NCI-H1694 treated with DMSO at 0.1 percent for 48 hours (cell line): ENCODE measurements at places on chromosomes 2 and 18.

DNA sequence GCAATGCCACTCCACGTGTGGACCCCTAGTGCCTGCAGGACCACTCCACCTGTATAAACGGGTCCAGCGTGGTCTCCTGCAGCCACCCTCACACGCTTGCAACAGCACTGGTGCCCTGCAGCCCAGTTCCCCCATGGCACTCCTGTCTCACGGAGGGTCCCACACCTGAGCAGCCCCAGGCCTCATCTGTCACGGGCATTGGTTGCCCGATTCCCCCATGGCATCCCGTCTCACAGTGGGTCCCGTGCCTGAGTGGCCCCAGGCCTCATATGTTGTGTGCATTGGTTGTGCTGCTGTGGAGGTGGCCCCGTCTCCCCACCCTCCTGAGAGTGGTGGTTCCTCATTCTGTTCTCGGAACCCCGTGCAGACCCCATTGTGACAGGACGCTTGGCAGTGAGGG, 43.4 kb downstream of the CTDP1 start:
- DNase-seq = no peak

DNA sequence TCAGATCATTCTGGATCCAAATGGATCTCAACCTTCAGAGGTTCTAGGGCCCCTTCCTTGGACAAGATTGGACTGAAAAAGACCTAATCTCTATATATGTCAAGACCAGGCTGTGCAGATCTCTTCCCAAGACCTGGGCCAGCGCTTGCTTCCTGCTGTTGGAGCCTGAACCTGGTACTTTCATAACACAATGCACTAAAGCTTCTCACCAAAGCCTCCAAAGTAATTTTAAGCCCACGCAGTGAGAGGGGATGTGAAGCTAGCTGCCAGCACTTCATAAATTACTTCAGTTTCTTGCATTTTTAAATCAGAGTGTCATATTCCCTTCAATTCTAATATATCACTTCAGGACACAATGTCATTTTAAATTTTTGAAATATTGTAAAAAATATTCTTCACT, 50.7 kb downstream of the LRRC30 start:
- no peak for DNase-seq

DNA sequence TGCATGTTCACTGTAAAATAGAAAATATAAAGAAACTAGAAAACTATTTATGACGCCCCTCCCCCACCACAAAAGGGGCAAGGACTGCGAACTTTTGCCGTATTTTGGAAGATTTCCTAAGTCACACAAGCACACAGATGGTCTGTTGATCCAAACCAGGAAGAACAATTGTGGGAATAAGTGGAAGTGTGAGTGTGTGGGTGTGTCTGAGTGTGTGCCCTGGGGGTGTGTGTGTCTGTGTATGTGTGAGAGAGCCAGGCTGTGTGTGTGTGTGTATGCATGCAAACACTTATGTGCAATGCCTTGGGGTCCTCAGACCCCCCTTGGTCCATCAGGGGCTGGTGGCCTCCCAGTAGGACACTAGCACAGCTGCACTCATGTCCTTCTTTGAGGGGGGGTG, 43.1 kb downstream of the HPCAL1 start:
- DNase-seq = no peak

- DNase-seq = no peak
Measured at GRCh38 chr2:216545359-216545758, 46.7 kb downstream of the RPL37A start.

GRCh38 chr2:224287531-224287930, 114.4 kb downstream of the FAM124B start:
- DNase-seq = no peak

DNA sequence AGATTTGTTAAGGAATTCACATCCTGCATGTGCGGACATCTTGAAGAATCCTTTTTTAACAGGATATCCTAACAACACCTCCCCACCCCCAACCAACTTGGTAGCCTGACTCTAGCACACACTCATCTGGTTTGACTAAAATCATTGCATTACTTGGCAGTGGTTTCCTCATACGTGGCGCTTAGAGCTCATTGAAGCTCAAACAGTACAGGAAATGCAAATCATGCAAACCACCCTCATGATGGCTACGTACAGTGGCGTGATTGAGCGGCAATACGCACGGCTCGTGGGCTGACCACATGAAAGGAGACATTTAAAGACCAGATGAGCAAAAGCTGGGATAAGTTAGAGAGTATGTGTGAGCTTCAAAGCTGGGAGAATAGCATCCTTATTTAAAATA, 336.2 kb downstream of the ZEB2 start:
- no peak for DNase-seq

DNA sequence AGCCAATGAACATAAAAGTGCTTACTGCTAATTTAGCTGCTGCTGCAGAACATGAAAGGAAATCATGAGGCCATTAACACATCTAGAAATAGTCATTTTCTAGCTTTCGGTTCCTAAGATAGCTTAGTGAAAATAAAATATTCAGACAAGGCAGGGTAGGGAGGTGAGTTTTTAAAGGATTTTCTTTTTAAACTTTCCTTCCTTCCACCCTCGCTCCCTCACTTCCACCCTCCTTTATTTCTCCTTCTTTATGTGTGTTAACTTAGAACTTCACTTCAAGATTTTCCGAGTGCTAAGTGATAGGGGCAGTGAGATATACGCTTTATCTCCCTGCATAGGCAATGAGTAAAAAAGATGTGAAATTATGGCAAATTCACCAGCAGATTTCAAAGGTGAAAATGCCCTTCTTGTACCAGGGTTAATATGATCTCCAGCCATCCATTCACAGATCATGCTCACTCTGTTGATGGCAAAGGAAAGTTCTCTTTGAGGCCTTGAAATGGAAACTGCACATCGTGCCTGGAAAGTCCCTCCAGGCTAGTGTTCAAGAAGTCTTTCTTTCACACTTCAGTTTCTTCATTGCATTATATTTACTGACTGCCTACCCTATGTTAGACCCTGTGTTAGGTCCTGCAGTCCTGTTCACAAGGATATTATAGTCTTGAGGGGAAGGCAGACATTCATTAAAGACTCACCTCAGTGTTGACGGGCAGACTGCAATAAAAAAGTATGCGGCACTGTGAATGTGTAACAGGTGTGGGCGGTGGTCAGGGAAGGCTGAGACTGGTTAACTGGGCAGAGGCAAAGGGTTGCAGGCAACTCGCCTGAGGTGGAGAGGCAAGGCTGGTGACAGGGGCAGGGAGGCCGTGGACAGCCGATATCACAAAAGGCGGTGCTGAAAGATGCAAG, 200.8 kb downstream of the PLCL1 start:
- DNase-seq = no peak

- DNase-seq = no peak
Measured at GRCh38 chr2:120254178-120254577, 1.5 kb downstream of the RALB start.

DNA sequence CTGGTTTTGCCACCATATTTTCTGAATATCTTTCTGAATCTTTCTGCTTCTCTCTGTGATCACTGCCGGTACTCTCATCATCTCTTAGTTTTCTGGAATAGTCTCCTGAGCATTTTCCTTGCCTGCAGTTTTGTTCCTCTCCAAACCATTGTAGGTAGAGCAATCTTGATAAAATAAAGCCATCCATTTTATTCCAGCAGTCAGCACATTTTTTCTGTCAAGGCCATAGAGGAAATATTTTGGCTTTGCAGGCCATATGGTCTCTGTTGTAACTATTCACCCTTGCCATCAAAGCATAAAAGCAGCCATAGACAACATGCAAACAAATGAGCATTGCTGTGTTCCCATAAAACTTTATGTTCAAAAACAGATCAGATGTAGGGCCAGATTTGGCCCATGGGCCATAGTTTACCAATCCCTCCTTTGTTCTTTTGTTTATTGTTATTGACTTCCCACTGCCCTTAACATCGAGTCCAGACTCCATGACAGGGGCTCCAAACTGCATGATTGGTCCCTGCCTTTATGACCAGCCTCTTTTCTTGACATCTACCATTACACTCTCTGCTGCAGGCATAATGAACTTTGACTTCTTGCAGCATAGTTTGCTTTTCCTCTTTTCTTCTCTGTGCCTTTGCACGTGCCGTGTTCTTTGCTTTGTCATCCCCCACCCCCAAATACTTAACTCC, 29.8 kb downstream of the TMEM87B start:
- DNase-seq = no peak

GRCh38 chr2:174777347-174778084, 13.2 kb upstream of the CHRNA1 start:
- no peak for DNase-seq

DNA sequence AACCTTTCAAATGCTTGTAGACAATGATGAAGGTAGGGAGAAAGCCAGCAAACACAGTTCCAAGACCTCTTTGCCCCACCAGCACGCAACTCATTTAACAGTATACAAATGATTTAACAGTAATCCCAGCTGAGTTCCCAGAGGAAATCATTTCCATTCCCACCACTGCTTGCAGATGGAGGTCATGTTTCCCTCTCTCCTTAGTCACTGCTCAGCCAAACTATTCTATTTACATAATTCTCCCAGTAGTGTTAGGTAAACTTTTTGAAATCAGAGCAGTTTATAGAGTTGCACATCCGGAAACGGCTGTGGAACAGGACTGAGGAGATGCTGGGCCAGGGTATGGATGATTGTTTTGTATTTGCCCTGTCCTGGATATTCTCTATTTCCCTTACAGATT, 328.5 kb downstream of the FIGN start:
- no peak for DNase-seq

- no peak for DNase-seq
Measured at GRCh38 chr2:153823880-153824279, 47.8 kb upstream of the GALNT13 start.

GRCh38 chr2:189128970-189129369, 50.6 kb downstream of the COL5A2 start:
- no peak for DNase-seq

DNA sequence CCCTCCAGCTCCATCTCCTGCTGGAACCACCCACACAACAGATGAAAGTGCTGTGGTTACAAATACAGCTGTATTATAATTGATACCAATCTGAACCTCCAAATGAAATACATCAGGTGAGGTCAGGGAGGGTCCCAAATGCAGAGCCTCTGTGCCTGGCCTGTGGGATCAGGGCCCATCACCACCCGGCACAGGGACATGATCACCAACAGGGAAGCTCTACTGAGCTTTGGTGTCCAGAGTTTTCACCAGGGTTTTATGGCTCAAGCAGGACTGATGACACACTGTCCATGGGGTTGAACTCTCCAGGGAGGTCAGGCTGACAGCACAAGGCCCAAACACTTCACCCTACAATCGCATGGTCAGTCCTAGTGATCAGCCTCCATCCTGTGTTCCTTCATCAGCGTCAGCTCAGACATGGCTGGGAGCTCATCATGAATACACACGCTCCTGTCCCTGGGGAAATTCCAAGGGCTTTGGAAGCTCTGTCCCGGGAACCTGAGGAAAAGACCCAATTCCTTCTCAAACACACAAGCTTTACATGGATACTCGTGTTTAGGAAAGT, 3.9 kb upstream of the PXDN start:
- DNase-seq = no peak

- no peak for DNase-seq
Measured at GRCh38 chr2:26735097-26735496, 29.0 kb upstream of the SLC35F6 start.

- no peak for DNase-seq
Measured at GRCh38 chr2:99623035-99623434, 133.2 kb upstream of the REV1 start.

- no peak for DNase-seq
Measured at GRCh38 chr2:54606393-54606958, 117.0 kb upstream of the EML6 start.

DNA sequence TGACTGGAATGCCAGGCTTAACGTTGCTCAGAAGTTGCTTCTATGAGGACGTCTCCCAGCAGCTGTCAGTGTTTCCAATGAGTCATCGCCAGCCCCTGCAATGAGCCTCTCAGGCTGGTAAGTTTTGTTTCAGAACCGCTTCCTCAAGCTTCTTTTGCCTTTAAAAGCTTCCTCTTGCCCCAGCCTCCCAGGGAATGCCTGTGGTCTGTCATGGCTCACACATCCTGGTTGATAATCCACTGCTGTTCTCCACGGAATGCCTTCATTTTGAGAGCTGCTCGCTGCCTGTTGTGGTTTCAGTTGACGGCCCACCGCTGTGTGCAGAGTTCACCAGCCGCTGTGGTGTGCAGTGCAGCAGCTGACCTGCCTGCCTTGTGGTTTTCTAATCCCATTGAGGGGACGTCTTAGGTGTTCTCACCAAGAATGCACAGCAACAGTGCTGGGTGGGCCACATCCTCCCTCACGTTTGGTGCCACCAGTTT, 96.4 kb downstream of the RTP5 start:
- peak; percentile 11 for DNase-seq

DNA sequence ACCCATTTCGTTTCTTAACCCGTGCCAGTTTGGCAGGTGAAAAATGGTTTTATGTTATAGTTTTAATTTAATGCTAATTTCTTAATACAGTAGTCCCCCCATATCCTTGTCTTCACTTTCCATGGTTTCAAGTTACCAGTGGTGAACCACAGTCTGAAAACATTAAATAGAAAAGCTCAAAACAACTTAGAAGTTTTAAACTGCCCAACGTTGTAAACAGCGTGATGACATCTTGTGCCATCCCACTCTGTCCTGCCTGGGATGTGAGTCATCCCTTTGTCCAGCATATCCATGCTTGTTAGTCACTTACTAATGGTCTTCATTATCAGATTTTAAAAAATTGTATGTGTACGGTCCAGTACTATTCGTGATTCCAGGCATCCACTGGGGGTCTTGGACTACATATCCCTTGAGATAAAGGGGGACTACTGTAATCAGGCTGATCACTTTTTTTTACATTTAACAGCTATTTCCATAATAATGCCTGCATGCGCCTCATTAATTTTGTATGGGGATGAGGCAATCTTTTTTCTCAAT, 31.9 kb downstream of the SLC66A3 start:
- DNase-seq = no peak

DNA sequence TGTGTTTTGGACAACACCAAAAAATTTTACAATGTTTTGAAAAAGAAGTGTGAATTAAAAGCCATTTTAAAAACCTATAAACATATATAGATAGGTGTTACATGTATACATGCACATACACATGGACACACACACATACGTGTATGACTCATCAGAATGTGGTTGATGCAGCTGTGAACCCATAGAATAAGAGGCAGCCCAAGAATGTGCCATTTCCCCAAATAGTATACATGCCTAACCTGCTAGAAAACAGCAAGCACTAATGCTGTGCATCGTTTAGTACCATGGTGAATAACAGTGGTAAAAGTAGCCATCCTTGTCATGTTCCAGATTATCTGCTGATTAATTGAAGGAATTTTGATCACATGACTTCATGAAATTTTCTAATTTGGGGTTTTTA, 149.0 kb downstream of the DSEL start:
- no peak for DNase-seq

- no peak for DNase-seq
Measured at GRCh38 chr18:75201282-75202270, 7.4 kb downstream of the PTGR3 start.

DNA sequence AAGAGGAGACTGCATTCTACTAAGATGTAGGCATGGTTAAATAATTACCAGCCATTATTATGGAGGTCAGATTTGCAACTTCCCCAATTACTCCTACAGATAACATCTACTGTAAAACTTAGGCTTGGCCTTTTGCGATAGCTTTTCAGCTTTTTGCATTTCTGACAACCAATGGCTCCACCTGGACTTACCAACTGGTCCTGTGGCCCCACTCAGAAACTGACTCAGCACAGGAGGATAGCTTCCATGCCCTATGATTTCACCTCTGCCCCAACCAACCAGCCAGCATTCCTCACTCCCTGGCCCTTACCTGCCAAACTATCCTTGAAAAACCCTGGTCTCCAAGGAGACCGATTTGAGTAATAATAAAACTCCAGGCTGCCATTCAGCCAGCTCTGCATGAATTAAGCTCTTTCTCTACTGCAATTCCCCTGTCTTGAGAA, 28.2 kb downstream of the TUBB6 start:
- no peak for DNase-seq
